Nephron progenitor cell (in vitro differentiated cells): ENCODE measurements at places on chromosomes 7 and 10.

- no peak for DNase-seq
Measured at GRCh38 chr10:28249512-28249911, 53.4 kb downstream of the MPP7 start.

GRCh38 chr7:29013082-29013695 is 55.1 kb upstream of the TRIL start:
- DNase-seq = no peak

DNA sequence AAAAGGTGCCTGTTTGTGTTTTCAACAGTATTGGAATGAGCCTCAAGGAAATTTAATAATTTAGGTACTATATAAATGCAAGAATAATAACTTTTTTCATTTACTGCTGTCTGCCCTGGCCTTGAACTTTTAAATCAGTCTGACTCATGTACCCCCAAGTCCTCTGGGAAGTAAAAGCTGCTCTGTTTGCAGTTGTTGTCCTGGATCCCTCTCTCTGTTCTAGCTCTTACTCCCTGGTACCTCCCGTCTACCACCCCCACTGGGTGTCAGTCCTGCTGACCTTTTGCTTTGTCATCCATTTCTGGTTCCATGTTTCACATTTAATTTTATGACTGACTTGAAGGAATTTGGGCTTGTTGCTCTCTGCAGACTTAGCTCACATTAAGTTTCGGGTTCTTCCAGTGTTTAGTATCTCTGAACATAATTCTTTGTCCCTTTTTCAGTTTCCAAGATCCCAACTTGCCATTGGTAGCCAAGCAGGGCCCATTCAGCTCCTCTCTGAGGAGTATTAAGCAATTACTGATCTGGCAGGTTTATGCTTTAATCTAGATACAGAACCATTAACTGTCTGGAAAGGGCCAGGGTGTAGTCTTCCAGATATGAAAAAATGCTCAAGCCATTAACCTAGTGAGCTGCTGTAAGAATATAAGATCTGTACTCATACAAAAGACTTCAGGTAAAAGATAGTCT is 208.7 kb upstream of the FAM3C start:
- DNase-seq = no peak

DNA sequence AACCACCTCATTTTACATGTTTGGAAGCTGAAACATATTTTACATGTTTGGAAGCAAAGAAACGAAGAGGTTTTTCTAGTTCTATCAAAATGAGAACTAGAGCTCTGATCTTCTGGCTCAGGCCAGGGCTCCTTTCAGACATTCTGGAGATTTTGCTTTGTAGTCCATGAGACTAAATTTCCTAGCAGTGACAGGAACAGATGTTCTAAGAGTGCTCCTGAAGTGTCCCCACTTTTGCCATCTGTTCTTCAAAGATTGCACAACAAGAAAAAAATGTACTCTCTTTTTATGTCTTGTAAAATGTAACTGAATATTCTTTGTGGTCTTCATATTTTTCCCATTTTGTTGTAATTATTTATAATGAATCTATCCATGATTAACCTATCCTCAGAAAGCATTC is 196.4 kb upstream of the PCLO start:
- DNase-seq = no peak

GRCh38 chr10:113041841-113042750 is 92.0 kb downstream of the TCF7L2 start:
- DNase-seq = no peak

DNA sequence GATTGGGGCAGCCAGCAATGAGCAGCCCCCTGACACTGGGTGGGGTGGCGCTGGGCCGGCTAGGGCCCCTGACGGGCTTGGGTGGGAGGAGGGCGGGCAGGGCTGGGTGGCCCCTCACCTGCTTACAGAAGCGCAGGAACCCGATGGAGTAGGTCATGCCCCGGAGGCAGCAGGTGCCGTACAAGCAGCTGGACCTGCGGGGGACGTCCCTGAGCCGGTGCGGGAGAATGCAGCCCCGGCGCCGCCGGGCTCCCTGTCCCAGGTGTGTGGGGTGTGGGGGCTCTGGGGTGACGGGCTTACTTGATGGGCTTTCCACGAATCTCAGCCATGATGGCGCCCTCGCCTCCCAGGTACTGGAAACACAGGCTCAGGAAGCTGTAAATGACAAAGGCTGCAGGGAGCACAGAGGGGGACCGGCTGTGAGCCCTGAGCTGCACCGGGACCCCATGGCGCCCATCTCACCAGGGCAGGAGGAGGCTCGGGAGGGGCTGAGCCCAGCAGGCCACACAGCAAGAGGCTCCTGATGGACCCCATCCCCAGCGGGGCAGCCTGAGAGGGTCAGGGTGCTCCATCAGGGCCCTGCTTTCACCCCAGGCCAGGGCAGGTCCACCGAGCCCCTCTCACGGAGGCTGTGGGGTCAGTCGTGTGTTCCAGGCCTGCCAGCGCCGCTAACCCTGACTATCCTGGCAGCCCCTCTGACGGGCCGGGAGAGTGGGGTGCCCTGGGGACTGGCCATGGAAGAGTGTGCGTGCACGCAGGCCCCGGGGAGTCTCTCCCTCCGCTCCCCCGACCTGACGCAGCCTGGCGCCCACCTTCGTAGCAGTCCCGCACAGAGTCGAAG is 5.8 kb downstream of the TMEM184A start:
- DNase-seq = no peak

DNA sequence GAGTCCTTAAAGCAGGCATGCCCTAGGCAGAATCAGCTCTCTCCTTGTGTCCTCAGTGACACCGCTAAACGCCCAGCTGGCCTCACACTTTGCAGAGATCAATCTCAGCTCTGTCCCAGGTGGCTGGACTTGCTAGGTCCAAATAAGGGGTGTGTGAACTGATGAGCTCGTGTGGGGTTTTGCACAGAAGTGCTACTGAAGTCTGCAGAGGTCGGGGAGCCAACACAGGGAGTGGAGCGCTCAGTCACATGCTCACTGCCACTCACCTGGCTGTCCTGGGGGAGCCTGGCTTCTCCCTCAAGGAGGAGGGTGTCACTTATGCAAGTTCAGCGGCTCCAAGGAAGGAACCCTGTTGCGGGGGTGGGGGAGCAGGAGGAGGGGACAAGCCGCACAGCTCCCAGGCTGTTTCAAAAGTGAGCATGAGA is 2.0 kb downstream of the ELN start:
- DNase-seq = no peak

- DNase-seq = no peak
Measured at GRCh38 chr7:516216-516605, 3.4 kb downstream of the PDGFA start.

DNA sequence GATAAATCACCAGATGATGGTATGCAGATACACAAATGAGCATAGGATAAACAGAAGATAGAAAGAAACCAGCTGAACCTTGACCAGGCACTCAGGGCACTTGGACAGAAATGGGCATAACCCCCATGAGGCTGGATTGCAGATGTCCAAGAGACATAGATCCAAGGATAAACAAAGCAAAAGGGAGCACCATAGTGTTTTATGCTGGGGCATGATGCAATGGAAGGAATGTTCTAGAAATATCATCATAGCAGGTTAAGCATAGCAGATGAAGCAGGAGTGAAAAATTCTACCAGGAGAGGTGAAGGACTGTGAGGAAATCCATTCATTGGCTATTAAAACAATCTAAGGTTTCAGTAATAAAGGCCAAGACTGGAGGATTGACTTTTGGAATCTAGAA is 70.5 kb upstream of the TES start:
- DNase-seq = no peak

DNA sequence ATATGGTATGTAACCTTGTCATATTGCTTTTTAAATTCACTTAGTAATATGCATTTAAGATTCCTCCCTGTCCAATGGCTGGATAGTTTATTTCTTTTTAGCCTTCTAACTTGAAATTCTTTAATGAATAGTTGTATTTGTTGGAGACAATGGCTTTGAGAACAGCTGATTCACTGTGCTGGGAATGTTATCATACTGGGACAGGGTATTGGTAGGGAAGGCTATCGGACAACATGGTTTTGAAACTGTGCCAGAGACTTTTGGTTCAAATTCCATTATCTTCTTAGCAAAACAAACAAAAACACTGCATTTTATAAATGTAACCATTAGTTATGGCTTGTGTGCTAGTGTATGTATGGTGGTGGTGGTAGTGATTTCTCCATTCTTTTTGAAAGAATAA is 517.1 kb upstream of the ANKRD30A start:
- no peak for DNase-seq

- no peak for DNase-seq
Measured at GRCh38 chr10:118950190-118950680, 79.3 kb upstream of the NANOS1 start.

DNA sequence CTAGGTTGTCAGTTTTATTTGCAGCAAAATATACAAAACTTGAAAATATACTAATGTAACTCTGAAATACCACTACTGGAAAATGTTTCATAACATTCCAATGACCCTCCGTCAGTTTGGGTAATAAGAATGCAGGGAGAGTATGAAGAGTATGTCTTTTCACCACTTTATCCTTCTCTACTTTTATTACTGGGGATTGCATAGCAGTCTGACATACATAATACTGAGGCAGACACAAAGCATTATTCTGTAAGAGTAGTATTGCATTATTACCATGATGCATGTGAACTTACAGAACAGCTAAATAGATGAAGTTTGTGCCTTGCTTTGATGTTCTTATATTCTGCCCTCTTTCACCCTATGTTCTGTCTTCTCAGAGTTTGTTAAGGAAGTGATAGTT is 151.8 kb upstream of the TPK1 start:
- DNase-seq = no peak

DNA sequence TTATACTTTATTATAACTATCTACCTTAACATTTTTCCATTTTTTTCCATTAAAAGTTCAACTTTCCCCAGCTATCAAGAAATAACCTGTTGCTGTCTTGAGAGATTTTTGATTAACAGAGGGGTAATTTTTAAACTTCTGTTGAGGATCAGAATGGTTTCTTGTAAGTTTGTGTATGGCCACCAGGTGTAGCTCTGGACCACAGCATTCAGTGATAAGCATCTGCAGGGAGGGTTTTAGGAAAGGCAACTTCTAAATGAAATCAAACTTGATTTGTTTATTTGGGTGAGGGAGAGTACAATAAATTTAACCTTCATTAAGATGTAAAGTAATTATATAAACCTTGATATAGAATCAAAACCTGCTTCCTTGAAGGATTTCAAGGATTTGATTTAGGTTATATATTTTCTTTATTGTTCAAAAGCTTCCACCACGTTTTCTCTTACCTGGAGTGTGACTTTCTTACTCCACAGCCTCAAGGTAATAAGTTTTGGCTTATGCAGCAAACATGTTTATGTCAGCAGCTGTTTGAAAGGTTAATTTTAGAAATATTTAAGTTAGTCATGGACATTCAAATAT is 153.3 kb downstream of the STK31 start:
- peak; percentile 7 for DNase-seq

- no peak for DNase-seq
Measured at GRCh38 chr7:152072421-152072820, 46.9 kb downstream of the GALNT11 start.

DNA sequence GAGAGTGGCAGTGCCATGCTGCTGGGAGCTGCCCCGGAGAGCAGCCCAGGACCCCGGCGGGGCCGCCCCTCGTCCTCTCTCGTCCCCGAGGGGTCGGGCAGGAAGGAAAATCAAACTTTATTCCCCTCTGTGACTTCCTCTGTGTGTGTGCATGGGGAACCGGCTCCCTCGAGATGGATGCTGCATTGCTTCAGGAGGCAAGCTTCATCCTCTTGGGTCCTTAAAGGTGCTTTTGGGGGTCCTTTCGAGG is 726 bp downstream of the MCU start:
- DNase-seq = no peak

DNA sequence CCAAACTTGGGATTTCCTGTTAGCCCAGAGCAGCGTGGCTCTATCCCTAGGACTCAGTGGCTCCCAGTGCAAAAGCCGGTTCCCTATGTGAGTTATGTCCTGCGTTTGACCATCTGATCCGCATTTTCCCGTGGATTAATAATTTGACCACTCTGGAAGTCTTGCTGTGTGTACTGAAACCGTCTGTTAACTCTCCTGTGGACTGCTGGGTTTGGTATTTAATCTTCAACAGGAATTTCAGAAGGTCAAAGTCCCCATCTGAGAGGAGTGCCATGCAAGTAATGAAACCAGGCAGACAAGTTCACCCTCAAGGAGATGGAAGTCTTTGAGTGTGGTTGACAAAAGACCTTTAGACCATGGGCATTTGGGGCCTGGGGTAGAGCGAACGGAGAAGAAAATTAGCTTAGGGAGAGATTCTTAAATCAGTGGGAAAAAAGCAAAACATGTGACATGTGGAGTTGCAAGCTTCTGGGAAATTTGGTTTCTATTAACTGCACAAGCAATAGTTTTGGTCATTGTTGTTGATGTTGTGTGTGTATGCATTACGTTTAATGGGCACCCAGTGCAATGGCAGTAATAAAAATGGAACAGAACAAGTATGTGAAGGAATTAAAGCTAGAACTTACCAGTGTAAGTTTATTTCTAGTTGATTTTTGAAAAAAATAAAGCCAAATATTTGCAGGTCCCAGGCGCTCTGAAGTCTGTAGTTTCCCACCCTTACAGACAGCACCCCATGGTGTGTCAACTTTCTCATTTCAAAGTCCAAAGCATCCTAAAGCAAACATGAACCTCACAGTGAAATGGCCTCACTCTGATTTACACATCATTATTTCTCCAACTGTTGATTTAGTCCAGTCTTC is 38.2 kb downstream of the LYZL1 start:
- DNase-seq = no peak

GRCh38 chr10:1465418-1465911 is 271.9 kb downstream of the ADARB2 start:
- peak; percentile 31 for DNase-seq

DNA sequence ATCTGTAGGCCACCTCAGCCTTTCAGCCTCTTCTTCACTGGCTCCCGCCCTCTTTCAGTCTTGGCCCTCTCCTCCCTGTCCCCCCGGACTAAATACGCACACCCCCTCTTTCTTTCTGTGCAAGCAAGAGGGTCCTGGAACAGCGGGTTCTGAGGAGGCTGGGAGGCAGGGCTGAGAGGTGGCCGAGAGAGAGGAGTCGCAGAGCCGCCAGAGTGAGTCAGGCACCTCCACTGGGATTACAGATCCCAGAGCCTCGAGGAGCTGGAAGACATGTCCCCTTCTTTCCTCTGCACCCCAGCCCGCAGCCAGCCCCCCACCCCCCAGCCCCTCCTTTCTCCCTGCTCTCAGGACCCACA is 182 bp downstream of the CCDC136 start:
- DNase-seq = no peak

- no peak for DNase-seq
Measured at GRCh38 chr10:12743941-12744340, 257.6 kb downstream of the CCDC3 start.

DNA sequence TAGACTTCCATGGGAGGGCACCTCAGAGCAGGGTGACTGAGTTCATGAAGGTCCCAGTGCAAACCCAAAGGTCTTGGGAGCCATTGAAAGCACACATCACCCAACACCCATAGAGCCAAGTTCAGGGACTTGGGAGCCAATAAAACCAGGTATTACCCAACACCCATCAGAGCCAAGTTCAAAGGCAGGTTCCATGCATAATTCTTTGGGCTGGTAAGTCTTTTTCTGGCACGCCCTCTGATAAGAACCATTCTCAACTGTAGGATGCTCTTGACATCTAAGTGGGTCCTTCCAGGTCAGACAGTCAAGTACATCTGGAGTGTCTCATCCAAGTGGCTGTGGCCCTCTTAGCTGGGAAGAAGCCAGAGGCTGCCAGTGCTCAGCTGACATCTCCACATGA is 63.2 kb downstream of the EBF3 start:
- no peak for DNase-seq
